ENCODE measurements at places on chromosomes 3 and 15. TPM values are rescaled to one million over a fixed set of nuclear protein-coding genes. Genes with fewer than 3 reads are reported as not detected.

DNA sequence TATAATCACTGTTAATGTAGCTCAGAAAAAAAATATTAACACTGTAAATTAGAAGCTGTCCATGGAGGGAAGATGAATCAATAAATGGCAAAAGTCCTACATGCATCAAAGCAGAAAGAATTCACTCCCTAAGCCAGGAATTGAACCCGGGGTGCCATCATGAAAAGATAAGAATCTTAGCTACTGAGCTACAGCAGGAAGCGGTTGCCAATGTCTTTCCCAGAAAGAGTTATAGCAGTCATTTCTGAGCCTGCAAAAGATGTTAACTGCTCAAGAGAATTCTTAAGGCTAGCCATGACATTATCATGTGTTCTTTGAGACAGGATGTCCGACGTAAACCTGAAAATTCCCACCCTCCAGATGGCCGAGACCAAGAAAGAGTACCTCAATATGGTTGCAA is 47.4 kb upstream of the MKRN3 start:
- H3K27me3 ChIP-seq, result no peaks in the 10 kb centered on the region
- no peak for DNase-seq
- H3K4me3 ChIP-seq, result no peak overlapping the region
- no peaks in the 10 kb centered on the region for H3K4me1 ChIP-seq
- H3K27ac ChIP-seq, result no peak overlapping the region

- no peaks in the 10 kb centered on the region for H3K4me1 ChIP-seq
- no peaks in the 10 kb centered on the region for H3K27me3 ChIP-seq
- no peak overlapping the region for H3K27ac ChIP-seq
- no peak overlapping the region for H3K4me3 ChIP-seq
These were observed 71.0 kb downstream of the FOXP1 start for GRCh38 chr3:71512544-71512943.

DNA sequence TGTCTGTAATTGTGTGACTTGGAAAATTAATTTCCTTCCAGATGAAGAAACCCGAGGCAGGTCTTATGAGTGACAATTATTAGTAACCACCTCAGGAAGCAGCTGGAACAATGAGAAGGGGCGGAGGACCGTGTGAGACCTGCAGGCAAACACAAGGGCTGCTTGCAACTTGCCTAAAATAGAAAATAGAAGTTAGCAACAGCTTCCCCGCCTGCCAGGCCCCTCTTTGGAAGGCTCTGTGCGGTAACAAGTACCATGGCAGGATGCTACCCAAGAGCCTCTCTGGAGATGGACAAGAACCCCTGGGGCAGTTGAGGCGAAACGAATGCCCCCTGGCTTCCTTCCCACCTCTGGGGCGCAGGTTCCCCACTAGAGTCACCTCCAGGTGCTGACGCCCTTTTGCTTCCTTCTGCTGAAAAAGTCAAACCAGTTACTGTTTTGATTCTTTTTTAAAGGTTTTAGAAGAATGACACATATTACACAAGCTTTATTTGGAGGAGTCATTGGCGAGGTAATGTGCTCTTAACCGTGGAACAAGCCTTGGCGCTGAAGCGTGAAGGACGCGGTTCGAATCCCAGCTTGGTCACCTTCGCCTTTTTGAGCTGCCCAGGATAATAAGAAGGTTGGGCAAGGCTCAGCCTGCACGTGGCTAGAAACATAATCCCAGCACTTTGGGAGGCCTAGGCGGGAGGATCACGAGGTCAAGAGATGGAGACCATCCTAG is 47.0 kb upstream of the SYNM start:
- H3K27me3 ChIP-seq, result no peaks in the 10 kb centered on the region
- no peaks in the 10 kb centered on the region for H3K36me3 ChIP-seq
- DNase-seq, result no peak
- no peaks in the 10 kb centered on the region for H3K4me1 ChIP-seq

The GPX1 gene
- 58.0 TPM for total RNA-seq

The GOLGA8H gene
- total RNA-seq, result 0.84 TPM

DNA sequence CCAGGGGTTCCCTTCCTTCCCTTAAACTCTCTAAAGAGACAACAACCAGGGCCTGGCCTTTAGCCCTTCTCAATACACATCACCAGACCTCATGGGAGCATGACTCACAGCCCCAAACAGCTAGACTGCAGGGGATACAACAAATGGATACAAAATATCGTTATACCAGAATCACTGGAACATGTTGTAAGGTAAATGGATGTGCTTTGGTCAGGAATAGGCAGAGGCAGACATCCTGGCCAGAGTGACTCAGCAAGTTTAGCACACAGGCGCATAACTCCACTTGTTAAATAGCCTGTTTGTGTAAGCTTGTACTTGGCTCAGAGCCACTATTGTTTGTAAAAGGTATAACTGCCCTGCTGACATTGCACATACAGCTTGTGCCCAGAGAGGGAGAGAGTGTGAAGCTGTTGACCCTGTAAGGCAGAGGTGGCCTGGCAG is 18.3 kb downstream of the TMED3 start:
- H3K4me3 ChIP-seq, result no peak overlapping the region
- no peaks in the 10 kb centered on the region for H3K27me3 ChIP-seq
- peaks cover 10% of the 10 kb centered on the region for H3K4me1 ChIP-seq

DNA sequence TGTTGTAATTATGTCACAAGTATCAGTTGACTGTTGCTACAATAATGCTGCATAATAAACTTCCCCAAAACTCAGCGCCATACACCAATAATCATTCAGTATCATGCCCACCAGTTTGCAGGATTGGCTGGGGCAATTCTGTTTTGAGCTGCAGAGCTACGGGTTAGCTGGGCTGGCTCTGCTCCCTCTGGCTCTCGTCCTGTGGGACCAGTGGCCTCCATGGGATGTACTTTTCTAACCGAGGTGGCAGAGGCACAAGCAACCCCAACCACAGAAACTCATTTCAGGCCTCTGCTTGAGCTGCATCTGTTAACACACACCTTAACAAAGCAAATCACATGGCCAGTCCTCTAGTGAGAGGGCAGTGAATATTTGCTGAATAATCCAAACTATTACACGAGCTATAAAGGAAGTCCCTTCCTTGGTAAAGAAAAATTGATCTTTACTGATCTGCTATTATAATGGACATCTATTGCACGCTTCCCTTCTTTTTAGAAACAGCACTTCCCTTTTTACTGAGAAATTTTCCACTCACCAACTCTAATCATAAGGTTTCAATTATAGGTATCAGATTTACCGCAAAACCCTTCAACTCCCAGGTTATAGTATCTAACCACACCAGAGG is 10.9 kb upstream of the BCL2A1 start:
- no peaks in the 10 kb centered on the region for H3K36me3 ChIP-seq
- H3K4me1 ChIP-seq, result no peaks in the 10 kb centered on the region
- DNase-seq, result no peak
- no peak overlapping the region for H3K27ac ChIP-seq
- no peak overlapping the region for H3K4me3 ChIP-seq
- no peaks in the 10 kb centered on the region for H3K27me3 ChIP-seq

- H3K4me1 ChIP-seq, result peaks cover 29% of the 10 kb centered on the region
- H3K27me3 ChIP-seq, result no peaks in the 10 kb centered on the region
- H3K4me3 ChIP-seq, result peak overlapping the region; percentile 86
- H3K27ac ChIP-seq, result no peak overlapping the region
- peaks cover 24% of the 10 kb centered on the region for H3K36me3 ChIP-seq
These were observed 2.8 kb downstream of the TMEM115 start for GRCh38 chr3:50356553-50356952.

DNA sequence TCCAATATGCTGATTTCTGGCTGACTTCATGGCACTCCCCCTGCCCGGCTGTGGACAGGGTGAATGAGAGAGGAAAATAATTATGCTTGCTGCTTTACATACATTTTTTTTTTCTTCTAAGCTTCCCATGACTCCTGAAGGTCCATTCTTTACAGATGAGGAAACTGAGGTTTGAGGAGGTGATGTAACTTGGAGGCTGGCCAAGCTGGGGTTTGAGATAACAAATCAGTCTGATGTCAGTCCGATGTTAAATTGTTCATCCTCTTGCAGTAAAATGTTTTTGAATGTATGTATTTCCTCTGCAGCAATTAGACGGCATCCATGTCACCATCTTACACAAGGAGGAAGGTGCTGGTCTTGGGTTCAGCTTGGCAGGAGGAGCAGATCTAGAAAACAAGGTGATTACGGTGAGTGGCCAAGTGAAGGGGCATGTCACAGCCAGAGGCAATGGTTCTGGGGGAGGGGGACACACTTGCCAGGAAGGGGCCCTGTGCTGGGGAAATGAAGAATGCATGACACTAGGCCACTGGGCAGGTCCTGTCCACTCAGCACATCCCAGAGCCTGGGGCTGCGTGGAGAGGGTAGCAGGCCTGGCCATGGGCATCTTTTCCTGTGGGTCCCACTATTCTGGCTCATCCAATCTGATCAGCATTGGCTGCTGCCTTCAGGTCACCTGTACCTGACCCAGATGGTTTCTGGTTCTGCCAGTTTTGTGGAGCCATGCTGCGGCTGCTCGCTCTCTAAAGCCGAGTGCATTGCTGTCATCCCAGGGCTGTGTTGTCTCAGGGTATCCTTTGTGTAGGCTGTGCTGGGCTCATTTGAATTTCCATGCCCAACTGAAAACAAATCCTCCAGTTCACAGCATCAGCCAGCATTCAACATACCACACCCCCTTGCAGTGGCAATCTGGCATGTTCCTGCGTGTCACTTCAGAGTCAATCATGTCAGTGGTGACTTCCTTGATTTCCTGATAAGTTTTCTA is 20.4 kb downstream of the STARD5 start:
- no peaks in the 10 kb centered on the region for H3K36me3 ChIP-seq
- DNase-seq, result no peak
- no peak overlapping the region for H3K27ac ChIP-seq

- peak overlapping the region; percentile 99 for H3K27ac ChIP-seq
- H3K4me1 ChIP-seq, result peaks cover 18% of the 10 kb centered on the region
- no peaks in the 10 kb centered on the region for H3K36me3 ChIP-seq
- no peak overlapping the region for H3K4me3 ChIP-seq
- H3K27me3 ChIP-seq, result no peaks in the 10 kb centered on the region
These were observed 22.6 kb downstream of the ALPK3 start for GRCh38 chr15:84839714-84840113.

DNA sequence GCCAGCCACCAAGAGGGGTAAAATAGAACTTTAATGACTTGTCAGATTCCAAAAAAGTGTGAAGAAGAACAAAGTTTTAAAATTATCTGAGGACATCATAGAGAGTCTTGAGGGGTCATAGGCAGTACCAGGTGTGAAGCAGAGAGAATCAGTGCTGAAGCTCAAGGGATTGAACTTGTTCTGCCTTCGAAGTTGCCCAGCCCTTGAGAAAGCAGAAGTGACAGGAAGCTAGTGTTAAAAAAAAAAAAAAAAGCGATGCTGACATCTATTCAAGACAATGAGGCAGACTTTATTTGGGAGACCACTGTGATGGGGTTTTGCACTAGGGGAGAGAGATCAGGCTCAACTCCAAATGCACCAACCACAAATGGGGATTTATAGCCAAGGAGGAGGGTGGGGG is 21.8 kb downstream of the FBXO22 start:
- no peaks in the 10 kb centered on the region for H3K36me3 ChIP-seq
- H3K27me3 ChIP-seq, result no peaks in the 10 kb centered on the region
- DNase-seq, result no peak

GRCh38 chr3:151383956-151384355 is 597 bp downstream of the P2RY12 start:
- H3K36me3 ChIP-seq, result no peaks in the 10 kb centered on the region
- H3K27ac ChIP-seq, result no peak overlapping the region
- H3K4me1 ChIP-seq, result no peaks in the 10 kb centered on the region
- H3K27me3 ChIP-seq, result no peaks in the 10 kb centered on the region

- no peak for DNase-seq
- H3K27ac ChIP-seq, result no peak overlapping the region
- H3K4me3 ChIP-seq, result no peak overlapping the region
These were observed 109.2 kb downstream of the APBA2 start for GRCh38 chr15:28994831-28995596.

The BAHD1 gene
- total RNA-seq, result 11.3 TPM

The GPR62 gene
- total RNA-seq, result 0.09 TPM

GRCh38 chr15:90757461-90757860 is 40.3 kb downstream of the BLM start:
- no peaks in the 10 kb centered on the region for H3K27me3 ChIP-seq
- no peak overlapping the region for H3K27ac ChIP-seq
- no peak for DNase-seq
- no peaks in the 10 kb centered on the region for H3K36me3 ChIP-seq

The SLC22A13 gene
- not detected for total RNA-seq

The KCNMB2 gene
- total RNA-seq, result 1.5 TPM

GRCh38 chr3:52062505-52062904 is 6.1 kb upstream of the DUSP7 start:
- no peaks in the 10 kb centered on the region for H3K36me3 ChIP-seq

DNA sequence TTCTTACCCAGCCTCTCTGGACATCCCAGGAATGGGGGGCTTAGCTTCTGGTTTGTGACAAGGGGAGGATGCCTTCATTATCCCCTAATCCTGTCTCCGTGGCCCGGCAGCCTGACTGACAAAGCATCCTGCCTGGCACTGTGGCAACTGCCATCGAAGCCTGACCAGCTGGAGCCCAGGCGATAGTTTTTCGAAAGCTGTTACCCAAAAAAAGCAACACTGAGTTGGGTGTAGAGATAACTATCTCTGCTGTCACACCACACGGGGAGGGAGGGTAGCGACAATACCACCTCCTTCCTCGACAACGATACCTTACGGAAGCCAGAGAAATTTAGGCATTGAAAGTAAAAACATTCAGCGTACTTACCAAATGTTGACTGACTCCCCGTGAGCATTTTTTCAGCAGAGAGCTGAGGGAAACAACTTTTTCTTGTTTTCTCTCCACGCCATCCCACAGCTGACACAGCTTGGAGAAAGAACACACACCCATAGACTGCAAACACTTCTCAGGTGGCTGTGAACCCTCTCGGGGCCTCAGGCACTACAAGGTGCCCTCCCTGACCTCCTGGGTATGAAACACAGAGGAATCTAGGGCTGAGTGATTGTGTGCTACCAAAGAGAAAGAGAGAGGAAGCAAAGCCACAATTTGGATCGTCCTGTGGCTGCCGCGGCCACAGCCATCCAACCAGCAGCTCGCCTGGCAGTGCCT is 361.9 kb upstream of the ICE2 start:
- H3K36me3 ChIP-seq, result no peaks in the 10 kb centered on the region
- H3K27ac ChIP-seq, result no peak overlapping the region
- no peaks in the 10 kb centered on the region for H3K27me3 ChIP-seq
- no peaks in the 10 kb centered on the region for H3K4me1 ChIP-seq
- H3K4me3 ChIP-seq, result no peak overlapping the region
- no peak for DNase-seq

DNA sequence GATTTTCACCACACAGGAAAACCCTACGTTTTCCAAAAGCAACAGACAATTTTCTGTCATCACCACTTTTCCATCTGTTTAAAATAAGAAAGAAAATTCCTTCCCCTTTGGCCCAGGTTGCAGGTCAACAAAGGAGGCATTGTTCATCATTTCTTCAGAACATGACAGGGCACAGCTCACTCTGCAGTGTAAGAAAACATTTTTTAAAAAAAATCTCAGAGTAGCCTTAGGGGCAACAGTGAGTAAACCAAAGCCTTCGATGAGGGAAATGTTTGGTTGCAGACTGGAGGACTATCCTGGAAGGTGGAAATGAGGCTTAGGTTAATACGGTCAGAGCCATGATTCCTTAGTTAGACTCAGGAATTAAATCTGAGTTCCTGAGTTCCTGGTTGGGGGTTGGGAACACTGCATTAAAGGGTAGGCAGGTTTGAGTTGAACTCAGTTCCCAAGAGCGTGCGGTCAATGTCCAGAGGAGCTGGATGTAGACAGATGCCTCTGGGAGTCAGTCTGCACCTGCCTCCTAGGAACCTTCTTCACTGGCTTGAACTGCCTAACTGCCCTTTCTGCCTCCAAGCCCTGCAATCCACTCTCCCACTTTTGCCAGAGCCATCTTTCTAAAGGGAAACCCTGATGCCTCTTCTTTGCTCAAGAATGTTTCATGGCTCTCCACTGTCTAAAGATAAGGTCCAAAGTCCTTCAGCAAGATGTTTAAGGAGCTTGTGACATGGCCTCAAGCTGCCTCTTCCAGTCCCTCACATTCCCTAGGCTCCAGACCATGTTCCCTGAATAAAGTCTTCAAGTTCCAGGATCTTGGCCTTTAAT is 3.3 kb upstream of the HES1 start:
- no peaks in the 10 kb centered on the region for H3K36me3 ChIP-seq
- H3K27me3 ChIP-seq, result no peaks in the 10 kb centered on the region
- H3K4me3 ChIP-seq, result no peak overlapping the region
- no peak for DNase-seq
- peaks cover 16% of the 10 kb centered on the region for H3K4me1 ChIP-seq
